ENCODE measurements at places on chromosomes 3 and 15. TPM values are rescaled to one million over a fixed set of nuclear protein-coding genes. Genes with fewer than 3 reads are reported as not detected.

- DNase-seq: no peak
Observed at GRCh38 chr15:49045751-49046219, 461 bp downstream of the SECISBP2L start.

GRCh38 chr15:35499723-35500122 is 46.2 kb downstream of the DPH6 start:
- DNase-seq: no peak

DNA sequence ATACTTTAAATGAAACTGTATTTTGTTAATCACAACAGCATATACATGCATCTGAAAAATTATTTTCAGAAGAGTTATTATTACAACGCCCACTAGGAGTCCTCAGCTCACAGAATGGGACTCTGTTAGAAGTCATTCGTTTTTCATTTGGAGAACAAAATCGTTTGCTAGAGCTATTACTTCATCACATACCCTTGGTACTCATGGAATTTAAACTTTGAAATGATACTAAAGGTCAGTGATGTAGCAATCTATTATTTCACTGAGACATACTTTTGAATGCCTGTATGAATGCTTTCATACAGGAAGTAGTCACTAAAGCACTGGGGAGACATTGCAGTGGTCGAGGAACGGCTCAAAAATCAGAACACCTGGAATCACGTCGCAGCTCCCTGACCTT is 198.1 kb downstream of the MBNL1 start:
- DNase-seq: no peak

Gene EFHB
- not detected for total RNA-seq

Gene THPO
- 0.64 TPM for total RNA-seq

Gene GRIP2
- total RNA-seq: 0.16 TPM
